ENCODE measurements at places on chromosomes 4 and X.

DNA sequence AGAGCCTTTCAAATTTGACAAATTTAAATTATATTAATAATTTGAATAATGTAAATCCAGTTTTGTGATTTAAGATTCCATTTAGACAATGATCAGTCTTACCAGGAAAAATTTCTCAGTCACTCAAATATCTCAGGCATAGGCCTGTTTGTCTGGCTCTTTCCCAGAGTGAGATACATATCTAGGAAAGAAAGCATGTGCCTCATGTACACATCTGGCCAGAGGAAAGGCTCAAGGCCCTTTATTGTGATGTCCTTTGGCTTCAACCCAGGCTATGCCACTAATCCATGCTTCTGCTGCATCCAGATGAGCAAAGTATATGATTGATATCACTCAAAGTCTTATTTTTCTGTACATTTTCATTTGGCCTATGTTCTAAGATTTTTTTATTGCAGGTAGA is 473.3 kb upstream of the ADGRL3 start:
- no peak for DNase-seq

GRCh38 chr4:171814545-171814944 is 1.3 kb downstream of the GALNTL6 start:
- no peak for DNase-seq

- DNase-seq = no peak
Observed at GRCh38 chrX:78522601-78523000, 136.5 kb downstream of the RTL3 start.

DNA sequence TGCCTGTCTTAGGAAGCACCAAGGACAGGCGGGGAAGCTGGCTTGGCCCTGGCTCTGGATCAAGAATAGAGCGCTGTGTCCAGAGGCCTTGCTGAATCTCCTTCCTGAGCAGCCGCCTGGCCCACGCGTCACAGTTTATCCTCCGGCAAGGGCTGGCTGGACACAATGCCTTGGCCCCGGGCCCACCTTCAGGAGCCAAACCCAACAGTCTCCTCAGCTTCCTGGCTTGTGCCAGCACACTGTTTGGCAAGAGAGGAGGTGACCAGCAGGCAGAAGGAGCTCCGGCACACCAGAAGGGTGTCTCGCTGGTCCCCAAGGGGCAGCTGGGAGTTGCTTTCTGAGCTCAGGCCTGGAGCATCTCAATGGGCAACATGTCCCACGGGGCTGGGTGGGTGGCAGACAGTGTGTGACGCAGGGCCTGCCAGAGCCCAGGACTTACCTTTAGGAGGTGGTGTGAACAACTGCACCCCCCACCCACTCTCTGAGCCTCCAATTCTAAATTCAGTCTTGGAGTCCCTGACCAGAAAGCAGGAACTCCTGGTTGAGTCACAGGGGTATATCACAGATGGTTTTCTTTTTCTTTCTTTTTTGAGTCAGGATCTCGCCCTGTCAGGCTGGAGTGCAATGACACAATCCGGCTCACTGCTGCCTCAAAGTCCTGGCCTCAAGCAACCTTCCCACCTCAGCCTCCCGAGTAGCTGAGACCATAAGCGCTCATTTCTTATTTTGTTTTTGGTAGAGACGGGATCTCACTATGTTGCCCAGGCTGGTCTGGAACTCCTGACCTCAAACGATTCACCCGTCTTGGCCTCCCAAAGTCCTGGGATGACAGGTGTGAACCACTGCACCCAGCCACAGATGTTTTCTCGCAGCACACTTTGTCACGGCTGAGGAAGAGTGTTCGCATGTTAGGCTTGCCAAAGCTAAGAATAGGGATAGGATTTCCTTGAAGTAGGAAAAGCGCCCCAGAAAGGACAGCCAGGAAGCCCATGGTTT is 361.2 kb downstream of the BCOR start:
- DNase-seq = no peak

GRCh38 chrX:13051529-13052172 is 7.2 kb upstream of the FAM9C start:
- peak; percentile 41 for DNase-seq

GRCh38 chr4:55547918-55548317 is 1.2 kb upstream of the CLOCK start:
- no peak for DNase-seq

- DNase-seq = no peak
Observed at GRCh38 chr4:133095591-133095990, 53.5 kb upstream of the PCDH10 start.

DNA sequence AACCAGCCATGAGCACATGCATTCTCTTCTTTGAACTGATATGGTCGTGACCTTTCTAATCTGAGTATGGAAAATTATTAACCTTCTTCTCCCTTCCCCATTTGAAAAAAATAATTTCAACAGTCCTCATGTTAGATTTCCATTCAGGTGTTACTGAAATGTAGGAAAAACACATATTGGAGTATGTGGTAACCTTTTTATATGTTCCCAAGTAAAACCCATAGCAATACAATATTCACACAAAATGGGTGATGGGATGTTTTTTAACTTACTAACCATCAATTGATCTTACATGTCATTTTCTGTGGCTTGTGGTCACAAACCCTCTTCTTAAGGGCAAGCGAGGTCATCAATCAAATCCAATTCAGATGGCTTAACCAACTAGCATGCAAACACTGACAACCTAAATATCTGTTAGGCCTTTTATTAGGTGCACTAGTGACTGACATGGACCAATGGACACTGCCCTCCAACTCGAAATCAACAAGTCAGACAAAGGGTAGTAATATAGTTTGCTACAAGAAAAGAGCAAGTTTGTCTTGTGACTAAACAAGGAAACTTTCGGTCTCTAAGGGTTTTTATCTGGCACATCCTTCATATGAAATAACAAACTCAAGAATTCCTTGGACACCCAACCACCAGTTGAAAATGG is 74.3 kb downstream of the CAMK2D start:
- DNase-seq = no peak

DNA sequence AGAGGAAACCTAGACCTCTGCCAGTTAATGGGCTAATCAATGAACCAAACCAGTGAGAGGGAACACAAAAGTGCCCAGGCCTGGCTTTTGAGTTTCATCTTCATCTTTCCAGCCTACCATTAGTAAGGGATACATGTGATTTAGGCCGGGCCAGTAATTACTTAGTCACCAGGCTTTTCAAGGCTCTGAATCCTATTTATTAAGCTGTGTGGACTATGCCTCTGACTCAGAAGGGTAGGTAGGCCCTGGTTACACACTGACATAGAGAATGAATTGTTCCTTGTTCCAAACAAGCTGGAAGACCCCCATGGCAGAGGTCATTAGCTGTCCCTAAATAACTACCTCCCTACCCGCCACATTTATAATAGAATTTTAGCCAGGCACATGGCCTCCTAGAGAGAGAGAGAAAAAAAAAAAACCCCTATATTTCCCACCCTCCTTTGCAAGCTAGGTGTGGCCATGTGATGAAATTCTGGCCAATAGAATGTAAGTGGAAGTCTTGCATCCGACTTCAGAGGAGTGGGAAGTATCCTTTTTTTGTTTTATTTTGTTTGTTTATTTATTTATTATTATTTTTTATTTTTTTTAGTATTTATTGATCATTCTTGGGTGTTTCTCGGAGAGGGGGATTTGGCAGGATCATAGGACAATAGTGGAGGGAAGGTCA is 112.3 kb upstream of the BCOR start:
- DNase-seq = no peak

DNA sequence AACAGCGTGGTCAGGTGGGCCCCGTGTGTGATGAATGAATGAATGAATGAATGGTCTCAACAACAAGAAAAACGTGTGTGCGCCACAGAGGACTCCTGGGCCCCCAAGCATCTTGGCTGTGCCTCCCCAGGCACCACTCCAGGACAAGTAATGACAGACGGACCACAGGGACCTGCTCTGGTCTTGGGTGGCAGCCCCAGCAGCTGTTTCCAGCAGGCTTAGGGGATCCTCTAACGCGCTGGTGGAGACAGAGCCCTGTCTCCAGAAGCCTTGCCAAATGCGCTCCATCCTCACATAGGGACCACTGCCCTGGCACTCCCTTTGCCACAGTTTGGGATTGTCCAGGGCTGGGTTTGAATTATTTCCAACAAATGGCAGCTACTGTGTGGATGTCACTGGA is 39.1 kb downstream of the PSAPL1 start:
- DNase-seq = no peak

DNA sequence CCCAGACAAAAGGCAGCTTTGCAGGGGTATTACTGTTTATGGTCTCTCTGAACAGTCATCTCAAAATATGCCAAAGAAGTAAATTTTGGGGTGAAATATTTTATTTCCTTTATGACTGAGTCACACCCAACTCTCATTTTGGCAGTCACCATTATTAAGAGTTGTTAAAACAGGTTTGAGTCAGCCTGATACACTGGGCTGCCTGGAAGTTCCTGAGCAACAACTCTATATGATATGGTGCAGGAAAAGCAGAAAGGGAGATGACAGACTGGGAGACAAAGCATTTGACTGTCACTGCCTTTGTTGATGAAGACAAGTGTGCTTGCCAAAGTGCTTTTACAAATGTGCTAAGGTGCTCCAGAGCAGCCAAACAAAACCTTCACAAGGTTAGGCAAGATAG is 1263.5 kb downstream of the PCDH7 start:
- no peak for DNase-seq

DNA sequence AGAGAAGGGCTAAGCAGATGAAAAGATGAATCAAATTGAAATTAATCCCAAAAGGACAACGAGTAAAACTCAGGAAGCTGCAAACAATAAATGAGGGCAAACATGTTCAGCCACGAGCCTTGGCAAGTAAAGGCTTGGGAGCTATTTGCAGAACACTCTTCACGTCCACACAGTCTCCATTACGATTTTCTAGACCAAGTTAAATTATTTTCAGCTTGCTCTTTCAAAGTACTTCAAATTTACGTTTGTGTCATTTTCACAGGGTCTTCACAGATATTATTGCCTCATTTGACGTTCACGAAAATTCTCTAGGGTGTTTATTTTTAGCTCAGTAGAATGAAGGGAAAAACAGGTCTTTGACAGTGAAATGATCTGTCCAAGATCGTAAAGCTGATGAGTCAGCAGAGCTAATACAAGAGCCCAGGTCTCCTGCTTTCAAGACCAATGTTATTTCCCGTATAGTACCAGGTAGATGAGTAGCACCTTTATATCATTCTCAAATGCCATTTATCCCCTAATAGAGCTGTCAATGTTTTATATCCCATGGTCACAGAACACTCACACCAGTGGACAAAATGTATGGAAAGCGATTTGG is 20.9 kb downstream of the KLB start:
- no peak for DNase-seq

- no peak for DNase-seq
Observed at GRCh38 chrX:82335772-82336171, 1133.9 kb downstream of the SH3BGRL start.

- DNase-seq = peak; percentile 39
Observed at GRCh38 chr4:2059726-2060602, 837 bp downstream of the NAT8L start.

DNA sequence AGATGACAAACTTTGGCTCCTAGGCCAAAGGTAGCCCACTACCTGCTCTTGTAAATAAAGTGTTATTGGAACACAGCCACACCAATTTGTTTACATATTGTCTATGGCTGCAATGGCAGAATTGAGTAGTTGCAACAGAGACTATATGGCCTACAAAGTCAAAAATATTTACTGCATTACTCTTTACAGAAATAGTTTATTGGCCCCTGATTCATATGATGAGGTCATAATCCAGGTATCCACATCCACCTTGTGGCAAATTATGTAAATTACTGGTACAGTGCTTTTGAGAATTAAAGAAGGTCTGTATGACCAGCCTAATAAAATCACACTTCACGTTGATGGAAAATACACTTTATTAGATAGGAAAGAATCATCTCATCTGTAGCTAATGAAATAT is 337.0 kb upstream of the DDX53 start:
- DNase-seq = no peak

- DNase-seq = no peak
Observed at GRCh38 chr4:125956276-125956675, 641.5 kb downstream of the FAT4 start.

GRCh38 chr4:80831383-80832361 is 198.8 kb upstream of the BMP3 start:
- DNase-seq = no peak

DNA sequence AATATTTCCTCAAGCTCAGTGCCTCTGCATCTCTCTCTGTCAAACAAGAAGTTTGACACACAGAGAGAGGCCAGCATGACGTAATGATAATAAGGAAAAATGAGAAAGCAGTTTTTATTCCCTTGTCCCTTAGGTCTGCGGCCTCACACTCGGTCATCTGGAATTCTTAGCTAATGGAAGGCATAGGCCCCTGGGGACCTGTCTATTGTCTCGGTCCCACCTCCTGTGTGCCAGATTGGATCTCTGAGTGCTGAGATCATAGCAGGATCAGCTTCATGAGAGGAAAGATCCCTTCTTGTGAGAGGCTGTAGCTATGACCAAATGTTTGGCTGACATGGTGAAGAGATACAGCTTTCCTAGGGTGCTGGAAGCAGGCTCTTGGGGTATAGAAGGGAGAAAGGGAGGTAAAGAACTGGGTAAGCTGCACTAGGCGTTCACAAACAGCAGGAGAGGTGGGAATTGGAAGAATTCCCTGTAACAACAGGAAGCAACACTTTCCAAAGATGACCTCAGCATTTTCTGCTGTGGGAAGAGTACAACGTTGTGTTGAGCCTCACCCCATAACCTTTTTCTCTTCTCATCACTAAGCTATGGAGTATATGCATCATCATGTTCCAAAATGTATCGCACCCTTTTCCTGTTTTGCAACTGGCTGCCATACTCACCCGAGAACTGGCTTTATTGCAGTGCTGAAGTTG is 20.2 kb downstream of the TMEM31 start:
- no peak for DNase-seq

DNA sequence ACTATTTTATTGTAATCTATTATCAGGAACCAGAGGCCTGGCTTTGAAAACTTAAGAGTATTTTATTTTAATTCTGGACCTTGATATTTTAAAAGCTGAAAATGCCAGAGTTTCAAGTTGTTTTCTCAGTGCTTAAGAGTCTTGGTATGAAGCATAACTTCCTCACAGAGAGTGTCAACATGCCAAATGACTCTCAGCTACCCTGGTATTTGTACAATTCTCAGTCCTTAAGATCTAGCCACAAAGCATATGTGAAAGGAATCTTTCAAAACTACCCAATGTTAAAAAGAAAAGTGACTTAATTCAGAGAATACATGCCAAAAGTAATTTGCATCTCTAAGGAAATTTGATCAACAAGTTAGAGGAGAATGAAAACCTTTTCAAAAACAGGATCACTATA is 171.9 kb downstream of the DKK2 start:
- no peak for DNase-seq

DNA sequence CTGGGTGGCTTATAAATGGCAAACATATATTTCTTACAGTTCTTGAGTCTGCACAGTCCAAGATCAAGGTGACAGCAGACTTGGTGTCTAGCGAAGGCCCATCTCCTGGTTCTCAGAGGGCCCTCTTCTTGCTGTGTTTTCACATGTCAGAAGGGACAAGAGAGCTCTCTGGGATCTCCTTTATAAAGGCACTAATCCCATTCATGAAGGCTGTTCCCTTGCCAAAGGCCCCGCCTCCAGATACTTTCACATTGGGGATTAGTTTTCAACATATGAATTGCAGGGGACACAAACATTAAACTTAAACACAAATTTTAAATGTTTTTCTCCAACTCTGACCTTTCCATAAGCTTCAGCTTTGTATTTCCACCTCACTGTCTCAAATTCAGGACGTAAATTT is 1135.0 kb upstream of the TENM3 start:
- DNase-seq = no peak
